GF-D8 (cell line): ENCODE measurements at places on chromosomes 3 and 15.
A peak's percentile ranks its signal among the peaks of the same experiment; 100 is the strongest.

DNA sequence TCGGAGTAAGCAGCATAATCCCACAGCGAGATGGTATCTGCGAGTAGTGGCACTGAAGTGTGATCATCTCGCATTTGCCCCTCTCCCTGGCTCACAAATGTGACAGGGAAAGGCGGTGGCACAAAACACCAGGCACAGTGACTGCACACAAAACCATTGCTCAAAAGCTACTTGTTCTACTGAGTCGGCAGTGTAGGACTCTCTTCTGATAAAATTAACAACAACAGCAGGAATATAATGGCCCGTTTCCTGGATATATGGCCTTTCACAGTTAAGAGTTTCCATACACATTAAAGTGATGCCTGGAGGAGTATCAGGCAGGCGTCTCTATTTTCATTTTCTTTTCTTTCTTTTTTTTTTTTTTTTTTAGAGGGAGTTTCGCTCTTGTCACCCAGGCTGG, 69.0 kb downstream of the MYO1E start:
- DNase-seq, result no peak

DNA sequence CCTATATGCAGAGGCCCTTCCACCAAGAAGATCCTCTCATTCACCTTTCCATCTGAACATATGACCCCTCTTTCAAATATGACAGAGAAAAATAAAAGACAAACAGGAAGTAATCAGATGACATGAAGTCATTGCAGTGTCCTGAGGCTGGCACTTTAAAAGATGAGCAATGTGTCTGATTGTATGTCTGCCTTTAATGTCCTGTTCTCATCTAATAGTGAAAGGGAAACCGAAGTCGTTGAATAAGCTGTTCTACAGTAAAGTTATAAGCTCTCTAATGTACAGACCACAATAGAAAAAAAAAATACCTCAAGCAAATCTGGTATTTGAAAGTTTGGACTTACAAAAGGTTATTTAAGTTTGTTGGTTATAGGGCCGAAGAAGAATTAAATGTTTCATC, 243.0 kb downstream of the CLSTN2 start:
- no peak for DNase-seq

GRCh38 chr3:129101370-129102138, 20.1 kb downstream of the RAB43 start:
- no peak for DNase-seq

- DNase-seq, result peak; percentile 20
Observed at GRCh38 chr15:90101130-90101968, 919 bp downstream of the IDH2 start.
